ENCODE measurements at places on chromosomes 13 and 19.

- DNase-seq = peak; percentile 94
These were observed 19.1 kb upstream of the KCTD4 start for GRCh38 chr13:45219938-45220375.

- no peak for DNase-seq
These were observed 257.1 kb upstream of the PCDH20 start for GRCh38 chr13:61672756-61673155.

DNA sequence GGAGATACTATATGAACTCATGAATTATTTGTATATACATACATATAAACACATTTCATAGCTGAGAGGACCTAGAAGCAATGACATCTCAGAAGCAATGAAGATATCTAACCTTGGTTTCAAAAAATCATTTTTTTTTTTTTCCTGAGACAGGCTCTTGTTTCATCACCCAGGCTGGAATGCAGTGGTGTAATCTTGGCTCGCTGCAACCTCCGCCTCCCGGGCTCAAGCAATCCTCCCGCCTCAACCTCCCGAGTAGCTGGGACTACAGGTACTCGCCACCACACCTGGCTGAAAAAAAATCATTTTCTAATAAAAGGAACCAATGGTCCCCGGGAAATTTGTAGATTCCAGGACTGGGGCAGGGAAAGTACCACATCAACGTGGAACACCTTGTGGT lies 4.0 kb downstream of the ZNF565 start:
- DNase-seq = no peak

DNA sequence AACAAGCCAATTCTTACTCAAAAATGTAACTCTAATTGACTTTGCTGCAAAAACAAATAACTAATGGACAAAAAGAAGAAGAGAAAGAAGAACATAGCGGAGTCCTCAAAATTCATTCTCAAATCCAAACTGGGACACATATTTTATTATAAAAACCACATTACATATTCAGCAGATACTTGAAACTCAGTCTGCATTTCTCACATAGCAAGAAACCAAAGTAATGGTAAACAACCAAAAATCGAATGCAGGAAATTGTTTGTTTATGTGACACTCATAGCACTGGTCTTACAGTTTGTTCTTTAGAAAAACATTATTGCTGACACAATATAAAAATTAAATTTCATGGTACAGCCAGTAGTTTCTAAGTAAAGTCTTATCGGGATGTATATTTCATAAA lies 789.8 kb downstream of the SLITRK6 start:
- DNase-seq = no peak

DNA sequence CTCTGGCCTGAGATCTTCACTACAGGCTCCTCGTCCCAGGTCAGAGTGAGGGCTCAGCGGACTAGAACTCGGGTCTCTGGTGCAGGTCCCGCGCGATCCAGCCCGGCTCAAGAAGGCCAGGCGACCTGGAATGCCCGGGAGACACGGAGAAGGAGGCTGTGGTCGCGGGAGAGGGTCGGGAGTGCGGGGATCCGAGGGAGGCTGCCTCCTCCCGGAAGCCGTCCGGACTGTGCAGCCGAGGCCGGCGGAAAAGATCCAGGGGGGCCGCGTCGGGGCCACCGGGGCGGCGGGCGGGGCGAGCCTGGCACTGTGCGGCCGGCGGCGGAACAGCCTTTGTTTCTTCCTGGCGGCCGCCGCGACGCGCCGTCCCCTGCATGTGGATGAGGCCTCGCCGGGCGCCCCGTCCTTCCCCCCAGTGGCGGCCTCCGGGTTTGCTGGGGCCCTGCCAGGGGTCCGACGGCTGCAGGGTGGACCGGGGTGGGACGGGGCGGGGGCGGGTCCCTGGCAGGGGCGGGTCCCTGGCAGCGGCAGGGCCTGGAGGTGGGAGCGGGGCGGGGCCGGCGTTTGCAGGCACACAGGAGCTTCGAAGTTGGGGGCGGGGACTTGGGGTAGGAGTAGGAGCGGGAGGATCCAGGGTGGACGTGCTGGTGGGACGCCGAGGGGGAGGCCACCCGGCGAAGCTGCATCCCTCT lies 1.0 kb upstream of the SLC7A10 start:
- DNase-seq = no peak

- DNase-seq = no peak
These were observed 6.1 kb upstream of the CEACAM7 start for GRCh38 chr19:41694196-41694595.

DNA sequence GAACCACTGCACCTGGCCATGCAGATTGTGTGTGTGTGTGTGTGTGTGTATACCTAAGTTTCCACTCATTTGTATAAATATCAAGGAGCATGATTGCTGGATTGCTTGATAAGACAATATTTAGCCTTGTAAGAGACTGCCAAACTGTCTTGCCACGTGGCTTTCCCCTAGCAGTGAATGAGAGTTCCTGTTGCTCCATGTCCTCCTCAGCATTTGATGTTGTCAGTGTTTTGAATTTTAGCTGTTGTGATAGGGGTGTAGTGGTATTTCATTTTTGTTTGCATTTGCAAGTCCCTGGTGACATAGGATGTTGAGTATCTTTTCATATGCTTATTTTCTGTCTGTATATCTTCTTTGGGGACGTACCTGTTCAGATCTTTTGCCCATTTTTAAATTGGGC lies 99.0 kb upstream of the ZNF536 start:
- DNase-seq = no peak

GRCh38 chr13:48000559-48001113 lies 437 bp downstream of the SUCLA2 start:
- DNase-seq = no peak

- DNase-seq = peak; percentile 55
These were observed at the start of gene CDX2 for GRCh38 chr13:27969082-27969865. TSS of gene CDX2 (minus strand) at chr13:27969315. CDS start at chr13:27969006, 309 bp downstream.

- peak; percentile 37 for DNase-seq
These were observed 15.1 kb upstream of the CEACAM4 start for GRCh38 chr19:41641879-41642485.

DNA sequence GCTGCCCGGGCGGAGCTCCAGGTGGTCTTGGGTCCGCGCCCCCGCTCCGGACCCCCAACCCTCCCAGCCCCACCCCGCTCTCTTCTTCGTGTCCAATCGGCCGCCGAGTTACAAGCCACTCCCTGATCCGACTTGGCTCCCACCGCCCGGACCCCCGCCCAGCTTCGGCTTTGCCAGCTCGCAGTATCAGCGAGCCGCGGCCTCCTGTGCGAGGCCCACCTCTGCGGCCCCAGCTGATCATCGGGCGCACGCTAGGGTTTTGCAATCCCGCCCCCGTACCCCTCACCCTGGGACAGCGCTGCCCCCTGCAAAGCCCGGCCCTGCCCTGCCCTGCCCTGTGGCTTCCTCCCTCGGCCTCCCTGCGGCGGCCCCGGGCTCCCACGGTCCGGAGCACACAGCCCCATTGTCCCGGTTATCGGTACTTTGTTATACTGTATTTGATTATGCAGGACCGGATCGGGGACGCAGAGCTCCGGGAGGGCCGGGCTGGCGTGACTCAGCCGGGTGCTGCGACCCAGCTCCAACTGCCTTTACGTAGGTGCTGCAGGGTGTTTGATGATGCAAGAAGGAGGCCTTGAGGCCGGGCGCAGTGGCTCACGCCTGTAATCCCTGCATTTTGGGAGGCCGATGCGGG lies 598 bp upstream of the LPAR2 start:
- DNase-seq = peak; percentile 61

GRCh38 chr19:3669947-3670795 lies 30.1 kb downstream of the PIP5K1C start:
- DNase-seq = no peak

GRCh38 chr19:29529646-29530539 lies 4.1 kb downstream of the VSTM2B start:
- no peak for DNase-seq

GRCh38 chr19:57583521-57584416 lies at the start of gene ZIK1:
TSS of gene ZIK1 (plus strand) at chr19:57584145. CDS start at chr19:57584357, 212 bp downstream.
- no peak for DNase-seq

GRCh38 chr13:51001335-51001734 lies 91.7 kb downstream of the RNASEH2B start:
- DNase-seq = no peak

DNA sequence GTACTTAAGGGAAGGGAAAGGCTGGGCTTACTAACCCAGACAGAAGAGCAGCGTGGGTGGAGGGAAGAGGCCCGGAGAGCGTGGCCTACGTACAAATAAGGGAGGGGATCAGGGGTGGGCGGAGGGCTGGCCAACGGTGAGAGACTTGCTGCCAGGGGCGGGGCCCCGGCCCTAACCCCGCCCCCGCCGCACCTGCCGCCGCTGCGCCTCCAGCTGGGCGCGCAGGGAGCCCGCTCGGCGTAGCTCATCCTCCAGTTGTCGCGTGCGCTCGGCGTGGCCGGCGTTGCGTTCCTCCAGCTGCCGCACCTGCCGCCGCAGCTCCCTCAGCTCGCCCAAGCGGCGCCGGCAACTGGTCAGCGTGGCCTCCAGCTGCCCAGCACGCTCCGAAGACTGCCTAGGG lies 5.7 kb downstream of the HOOK2 start:
- DNase-seq = no peak

- DNase-seq = no peak
These were observed 18.0 kb upstream of the IZUMO2 start for GRCh38 chr19:50181121-50181520.

- DNase-seq = no peak
These were observed 1.5 kb downstream of the PABPC3 start for GRCh38 chr13:25097426-25097825.

GRCh38 chr13:74203576-74203975 lies 69.4 kb upstream of the KLF12 start:
- DNase-seq = no peak

- DNase-seq = no peak
These were observed 17.9 kb downstream of the COG3 start for GRCh38 chr13:45482571-45483173.

- no peak for DNase-seq
These were observed 29.2 kb upstream of the GARRE1 start for GRCh38 chr19:34224996-34225658.

DNA sequence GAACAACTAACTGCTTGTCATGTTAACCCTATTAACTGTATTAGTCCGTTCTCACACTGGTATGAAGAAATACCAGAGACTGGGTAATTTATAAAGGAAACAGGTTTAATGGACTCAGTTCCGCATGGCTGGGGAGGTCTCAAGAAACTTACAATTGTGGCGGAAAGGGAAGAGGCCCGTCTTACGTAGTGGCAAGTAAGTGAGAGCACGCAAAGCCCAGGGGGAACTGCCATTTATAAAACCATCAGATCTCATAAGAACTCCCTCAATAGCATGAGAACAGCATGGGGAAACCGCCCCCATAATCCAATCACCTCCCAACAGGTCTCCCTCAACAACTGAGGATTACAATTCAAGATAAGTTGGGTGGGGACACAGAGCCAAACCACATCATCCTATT lies 34.7 kb downstream of the PHF11 start:
- DNase-seq = no peak

GRCh38 chr13:45048890-45049407 lies 59.6 kb downstream of the GPALPP1 start:
- DNase-seq = no peak

DNA sequence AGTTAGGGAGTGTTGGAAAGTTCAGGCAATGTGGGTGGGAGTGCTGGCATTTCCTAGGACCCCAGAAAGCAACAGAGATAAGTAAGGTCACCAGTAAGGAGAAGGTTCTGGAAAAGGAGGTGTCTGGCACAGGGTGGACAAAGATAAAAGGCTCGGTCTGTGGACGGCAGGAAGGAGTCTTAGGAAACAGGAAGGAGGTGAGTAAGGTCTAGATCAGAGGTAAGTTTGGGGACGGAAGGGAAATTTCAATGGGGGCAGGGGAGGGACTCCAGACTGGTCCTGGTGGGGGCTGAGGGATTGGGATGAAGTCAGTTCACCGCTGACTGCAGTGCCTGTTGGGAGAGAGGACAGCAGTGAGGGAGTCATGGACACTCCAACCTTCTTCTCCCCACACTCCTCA lies 7.8 kb upstream of the OPA3 start:
- no peak for DNase-seq
